ENCODE measurements at places on chromosomes 4 and X.
A peak's percentile ranks its signal among the peaks of the same experiment; 100 is the strongest.

DNA sequence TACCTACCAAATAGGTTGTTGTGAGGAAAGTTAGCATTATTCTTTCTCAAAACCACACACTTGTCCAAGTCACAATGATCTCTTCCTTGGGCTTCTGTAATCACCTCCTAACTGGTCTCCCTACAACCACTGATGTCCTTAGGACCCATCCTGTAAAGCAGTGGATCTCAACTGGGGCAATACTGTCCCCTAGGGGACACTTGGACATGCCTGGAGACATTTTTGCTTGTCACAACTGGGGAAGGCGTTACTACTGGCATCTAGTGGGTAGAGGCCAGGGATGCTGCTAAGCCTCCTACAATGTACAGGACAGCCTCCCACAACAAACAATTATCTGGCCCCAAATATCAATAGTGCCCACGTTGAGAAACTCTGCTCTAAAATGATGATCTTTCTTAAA lies 118.7 kb upstream of the AP1S2 start:
- peak; percentile 52 for DNase-seq

DNA sequence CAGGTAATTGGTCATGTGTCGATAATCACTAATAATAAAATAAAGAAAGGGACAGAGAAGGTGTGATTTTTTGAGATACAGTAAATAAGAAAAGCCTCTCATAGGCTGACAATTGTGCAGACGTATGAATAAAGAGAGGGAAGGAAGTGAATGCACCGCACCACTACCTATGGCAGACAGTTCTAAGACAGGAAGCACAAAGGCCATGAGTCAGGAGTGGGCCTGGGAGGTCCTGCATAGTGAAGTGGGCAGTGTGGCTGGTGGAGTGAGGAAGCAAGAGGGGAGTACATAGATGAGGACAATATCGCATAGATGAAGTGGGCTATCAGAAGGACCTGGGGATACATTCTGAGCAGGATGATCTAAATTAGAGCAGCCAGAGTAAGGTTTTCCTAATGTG lies 75.6 kb downstream of the BMP3 start:
- no peak for DNase-seq

- DNase-seq, result peak; percentile 64
These were observed 545 bp downstream of the ABCE1 start for GRCh38 chr4:145098675-145099037.

DNA sequence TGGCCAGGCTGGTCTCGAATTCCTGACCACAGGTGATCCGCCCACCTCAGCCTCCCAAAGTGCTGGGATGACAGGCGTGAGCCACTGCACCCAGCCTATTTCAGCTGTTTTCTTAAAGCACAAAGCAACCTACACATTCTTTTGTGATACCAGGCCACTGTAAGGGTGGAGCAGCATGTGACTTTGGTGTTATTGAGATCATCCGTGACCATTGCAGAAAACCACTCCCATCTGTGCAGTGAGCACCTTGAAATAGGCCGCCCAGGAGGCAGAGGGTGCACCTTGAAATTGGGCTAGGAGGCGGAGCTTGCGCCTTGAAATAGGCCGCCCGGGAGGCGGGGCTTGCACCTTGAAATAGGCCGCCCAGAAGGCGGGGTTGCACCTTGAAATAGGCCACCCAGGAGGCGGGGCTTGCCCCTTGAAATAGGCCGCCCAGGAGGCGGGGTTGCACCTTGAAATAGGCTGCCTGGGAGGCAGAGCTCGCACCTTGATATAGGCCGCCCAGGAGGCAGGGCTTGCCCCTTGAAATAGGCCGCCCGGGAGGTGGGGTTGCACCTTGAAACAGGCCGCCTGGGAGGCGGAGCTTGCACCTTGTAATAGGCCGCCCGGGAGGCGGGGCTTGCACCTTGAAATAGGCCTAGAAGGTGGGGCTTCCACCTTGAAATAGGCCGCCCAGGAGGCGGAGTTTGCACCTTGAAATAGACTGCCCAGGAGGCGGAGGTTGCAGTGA lies 9.0 kb upstream of the SLC25A6 start:
- DNase-seq, result no peak

DNA sequence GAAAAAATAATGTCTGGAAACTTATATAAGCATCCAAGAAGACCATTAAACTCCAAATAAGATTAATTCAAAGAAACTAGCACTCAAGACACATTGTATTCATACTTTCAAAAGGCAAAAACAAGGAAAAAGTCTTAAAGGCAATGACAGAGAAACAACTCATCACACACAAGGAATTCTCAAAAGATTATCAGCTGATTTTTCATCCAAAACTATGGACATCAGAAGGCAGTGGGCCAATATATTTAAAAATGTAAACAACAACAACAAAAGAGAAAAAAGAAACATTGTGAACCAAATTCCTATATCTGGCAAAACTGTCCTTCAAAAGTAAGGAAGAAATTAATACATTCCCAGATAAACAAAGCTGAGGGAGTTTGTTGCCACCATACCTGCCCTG lies 711.4 kb upstream of the GALNTL6 start:
- no peak for DNase-seq

- DNase-seq, result peak; percentile 10
These were observed 410.2 kb upstream of the CT83 start for GRCh38 chrX:116872931-116873330.

GRCh38 chr4:146488495-146489174 lies 33.1 kb downstream of the SLC10A7 start:
- DNase-seq, result no peak

GRCh38 chr4:179097741-179098140 lies 1655.5 kb upstream of the AGA start:
- no peak for DNase-seq

DNA sequence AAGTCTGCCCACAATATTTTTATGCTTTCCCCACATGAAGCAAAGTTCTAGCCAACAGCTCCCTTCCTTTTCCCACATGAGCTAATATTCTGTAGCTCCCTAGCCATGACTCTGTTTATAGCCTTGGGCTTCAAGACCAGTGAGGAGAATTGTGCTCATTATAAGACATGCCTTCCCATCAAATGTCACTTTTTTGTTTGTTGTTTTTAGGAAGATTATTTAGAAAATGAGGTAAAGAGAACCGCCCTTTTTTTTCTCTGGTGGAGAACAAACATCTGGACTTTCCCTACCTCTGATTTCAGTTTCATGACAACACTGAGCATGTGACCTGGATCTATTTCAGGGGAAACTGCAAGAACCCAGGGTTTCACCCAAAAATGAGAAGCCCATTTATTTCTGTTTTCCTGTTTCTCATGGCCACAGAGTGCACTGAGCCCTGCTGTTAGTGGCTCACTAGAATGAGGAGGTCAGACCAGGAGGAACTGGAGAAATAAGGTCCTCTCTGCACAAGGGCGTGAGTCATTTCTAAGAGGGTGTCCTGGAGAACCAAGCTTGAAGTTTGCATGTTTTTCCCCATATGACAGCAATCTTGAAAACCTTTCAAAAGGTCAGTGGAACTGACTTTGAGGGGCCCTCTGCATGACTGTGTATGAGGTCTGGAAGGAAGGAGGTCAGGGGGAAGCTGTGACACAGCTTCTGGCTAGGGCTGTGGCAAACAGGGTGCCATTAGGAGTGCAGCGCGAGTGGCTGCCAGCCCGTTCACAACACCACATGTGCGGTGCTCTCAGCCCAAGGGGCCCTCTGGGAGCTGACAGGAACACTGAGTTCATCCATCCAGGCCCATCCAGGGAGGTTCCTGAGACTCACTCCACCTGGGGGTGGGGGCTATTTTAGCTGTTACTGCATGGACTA lies 55.2 kb downstream of the CHST7 start:
- DNase-seq, result peak; percentile 39

DNA sequence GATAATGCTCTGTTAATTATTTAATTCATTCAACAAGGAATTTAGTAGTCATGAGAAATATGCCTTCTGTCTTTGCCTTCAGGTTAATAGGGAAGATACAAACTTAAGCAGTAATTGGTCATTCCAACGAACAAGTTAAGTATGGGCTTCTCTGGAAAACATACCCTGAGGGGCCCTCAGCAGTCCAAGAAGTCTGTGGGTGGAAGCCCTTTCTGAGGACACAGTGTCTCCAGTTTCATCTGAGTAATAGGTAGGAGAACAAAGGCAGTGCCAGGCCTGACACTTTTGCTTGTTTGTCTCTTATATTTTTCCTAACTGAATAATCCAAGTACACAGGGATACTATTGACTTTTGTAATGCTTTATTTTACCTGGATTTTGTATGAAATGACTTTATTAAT lies 262.5 kb downstream of the FBXW7 start:
- DNase-seq, result peak; percentile 34

DNA sequence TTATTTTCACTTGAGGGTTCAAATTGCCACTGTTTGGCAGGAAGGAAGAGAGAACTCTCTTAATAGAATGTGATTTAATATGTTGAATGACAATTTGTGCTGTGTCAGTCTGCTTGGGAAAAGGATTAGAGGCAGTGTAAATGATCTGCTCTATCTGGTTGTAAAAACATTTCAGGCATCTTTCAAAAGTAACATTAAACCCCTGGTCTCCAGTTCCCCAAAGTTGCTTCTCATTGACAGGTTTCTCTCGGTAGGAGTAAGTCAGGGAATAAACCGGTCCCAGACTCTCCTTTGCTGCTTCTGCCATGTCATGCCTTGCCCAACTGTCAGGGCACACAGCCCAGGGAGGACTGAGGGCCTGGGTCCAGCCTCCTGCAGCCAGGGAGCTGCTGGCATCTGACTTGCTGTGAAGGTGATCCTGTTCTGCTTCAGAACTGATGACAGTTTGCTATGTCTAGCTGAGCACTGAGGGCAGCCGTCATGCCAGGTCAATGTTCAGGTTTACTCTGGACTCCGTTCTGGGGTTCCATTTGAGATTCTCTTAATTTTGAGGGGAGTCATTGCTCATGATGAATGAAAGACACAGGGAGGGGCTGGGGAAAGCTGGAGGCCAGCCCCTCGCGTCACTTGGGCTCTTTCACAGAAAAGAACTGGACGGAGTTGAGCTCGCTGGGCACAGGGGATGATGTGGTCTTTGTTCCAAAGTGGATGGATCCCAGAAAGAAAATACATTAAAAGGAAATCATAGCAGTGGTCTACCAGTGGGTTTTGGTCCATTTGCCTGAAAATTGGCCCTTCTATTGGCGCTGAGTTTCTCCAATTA lies 312.4 kb downstream of the ARHGAP10 start:
- DNase-seq, result no peak

DNA sequence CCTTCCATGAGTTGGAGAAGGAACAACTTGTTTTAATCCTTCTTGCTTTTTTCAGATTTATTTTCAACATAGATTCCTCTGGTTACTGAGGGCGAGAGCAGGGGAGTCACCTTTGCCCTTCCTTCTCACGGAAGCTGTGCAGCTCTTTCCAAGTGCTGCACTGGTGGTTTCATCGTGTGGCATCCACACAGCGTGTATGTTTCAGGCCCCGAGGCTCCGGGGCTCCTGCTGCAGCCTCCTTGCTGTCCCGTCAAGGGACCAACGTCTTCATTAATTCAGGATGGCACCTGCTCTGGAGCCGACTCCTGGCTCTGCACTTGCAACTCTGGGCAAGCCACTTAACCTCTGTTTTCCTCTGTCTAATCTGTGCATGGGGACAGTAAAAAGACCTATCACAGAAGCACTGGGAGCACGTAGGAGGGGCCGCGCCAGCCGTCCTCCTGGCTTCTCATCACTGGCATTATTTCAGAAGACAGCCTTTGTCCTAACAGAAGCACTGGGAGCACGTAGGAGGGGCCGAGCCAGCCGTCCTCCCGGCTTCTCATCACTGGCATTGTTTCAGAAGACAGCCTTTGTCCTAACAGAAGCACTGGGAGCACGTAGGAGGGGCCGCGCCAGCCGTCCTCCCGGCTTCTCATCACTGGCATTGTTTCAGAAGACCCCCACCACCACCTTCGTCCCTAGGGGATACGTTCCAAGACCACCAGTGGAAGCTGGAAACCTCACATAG lies 117.8 kb upstream of the NKX1-1 start:
- no peak for DNase-seq

DNA sequence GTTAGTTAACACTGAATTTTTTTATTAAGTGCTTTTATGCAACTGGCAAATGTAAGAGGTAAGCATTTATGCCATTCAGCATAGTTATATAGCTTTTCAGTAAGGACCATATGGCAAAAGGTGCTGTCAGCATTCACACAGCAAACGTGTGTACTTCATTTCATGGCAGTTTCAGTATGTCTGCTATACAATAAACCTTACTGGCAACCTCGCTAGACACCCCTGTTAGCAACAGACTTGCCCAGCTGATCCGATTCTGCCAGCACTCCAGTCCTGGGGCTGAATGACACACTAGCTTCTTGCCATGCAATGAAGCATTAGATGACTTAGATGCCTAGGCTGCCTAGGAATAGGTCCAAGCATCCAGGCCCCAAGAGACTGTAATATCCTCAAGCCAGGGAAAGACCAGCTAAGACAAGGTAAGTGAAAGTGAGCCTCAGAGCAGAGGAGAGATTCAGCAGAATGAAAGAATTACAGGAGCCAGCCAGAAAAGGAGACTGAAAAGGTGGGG lies 47.3 kb upstream of the DOCK11 start:
- DNase-seq, result peak; percentile 1

DNA sequence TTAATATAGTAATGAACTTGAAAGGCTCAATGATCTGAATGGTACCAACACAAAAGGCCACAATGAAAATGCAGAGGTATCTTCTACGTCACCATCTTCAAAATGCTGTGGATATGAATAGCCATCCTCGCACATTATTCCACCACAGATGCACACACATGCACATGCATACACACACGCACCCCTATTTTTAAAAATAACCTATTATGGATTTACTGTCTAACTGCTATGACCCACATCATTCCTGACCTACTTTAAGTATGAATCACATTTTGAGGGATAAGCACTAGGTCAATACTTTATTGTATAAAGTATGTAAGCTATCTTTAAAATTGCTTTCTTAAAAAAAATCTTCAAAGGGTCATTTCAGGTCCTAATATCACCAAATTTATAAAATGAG lies 24.4 kb upstream of the CORIN start:
- peak; percentile 84 for DNase-seq

DNA sequence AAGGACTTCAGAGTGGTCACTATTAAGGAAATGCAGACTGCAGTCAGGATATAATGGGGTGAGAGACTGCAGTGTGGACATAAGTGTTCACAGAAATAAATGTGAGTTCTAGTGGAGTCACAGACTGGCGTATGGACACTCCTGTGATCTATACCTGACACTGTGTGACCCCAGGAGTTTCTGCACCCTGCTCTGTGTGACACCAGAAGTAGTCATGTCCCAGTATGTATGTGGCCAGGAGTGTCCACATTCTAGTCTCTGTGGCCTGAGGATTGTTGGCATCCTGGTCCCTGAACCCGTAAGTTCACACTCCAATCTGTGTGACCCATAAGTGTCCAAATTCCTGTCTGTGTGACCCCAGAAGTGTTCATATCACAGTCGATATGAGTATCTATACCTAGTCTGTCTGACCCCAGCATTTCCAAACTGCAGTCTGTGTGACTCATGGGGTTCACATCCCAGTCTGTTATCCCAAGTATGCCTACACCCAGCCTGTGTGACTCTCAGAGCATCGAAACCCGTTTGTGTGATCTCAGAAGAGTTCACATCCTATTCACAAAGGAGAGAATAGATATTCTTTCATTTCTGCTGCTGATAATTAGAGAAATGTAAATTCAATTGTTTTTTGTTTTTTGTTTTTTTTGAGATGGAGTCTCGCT lies 16.3 kb downstream of the WDR13 start:
- peak; percentile 14 for DNase-seq

All from EL (cell line).